ENCODE measurements at places on chromosomes 6 and 20.

DNA sequence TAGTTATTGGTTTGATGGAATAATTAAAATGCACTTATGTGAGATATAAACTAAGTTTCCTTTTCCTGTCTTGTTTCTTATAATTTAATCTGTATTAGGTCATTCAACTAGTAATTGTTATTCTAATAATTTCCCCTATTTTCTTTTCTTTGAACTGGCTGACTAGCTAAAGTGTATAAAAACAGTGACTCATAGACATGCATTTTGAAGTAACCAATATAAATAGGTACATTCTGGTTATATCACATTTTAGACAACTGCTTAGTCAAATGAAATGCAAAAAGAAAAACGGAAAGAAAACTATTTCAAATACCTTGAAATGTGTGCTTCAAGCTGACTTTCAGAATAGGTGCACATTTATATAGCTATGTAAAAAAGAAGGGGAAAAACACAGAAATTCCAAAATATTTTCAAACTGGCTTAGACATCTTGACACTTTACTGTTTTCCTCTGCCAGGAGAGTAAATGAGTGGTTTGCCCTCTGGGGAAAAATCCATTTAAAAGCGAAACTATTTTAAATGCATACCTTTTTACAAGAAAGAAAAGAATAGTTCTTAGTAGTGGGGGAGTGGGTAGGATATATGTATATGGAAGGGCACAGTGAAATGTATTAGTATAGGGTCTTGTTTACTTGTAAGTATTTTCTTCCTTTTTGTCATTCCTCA lies 28.3 kb downstream of the KCNQ5 start:
- no peak for DNase-seq

DNA sequence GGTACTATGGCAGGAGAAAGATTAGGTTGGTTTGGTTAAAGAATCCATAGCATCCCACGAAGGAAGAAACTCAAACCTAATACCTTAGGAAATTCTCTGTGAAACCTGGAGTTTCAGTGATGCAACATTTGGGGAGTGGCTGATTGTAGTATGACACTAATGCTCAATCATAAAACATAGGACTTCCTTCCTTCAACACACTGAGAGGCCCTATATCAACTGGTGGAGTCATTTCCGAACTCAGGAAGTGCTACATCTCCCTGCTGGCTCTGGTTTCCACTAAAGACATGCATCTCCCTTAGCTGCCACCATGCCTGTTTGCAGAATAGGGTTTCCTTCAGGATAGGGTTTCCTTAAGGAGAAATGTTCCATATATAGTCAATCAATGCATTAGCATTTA lies 5.2 kb upstream of the MANEA start:
- DNase-seq, result no peak

DNA sequence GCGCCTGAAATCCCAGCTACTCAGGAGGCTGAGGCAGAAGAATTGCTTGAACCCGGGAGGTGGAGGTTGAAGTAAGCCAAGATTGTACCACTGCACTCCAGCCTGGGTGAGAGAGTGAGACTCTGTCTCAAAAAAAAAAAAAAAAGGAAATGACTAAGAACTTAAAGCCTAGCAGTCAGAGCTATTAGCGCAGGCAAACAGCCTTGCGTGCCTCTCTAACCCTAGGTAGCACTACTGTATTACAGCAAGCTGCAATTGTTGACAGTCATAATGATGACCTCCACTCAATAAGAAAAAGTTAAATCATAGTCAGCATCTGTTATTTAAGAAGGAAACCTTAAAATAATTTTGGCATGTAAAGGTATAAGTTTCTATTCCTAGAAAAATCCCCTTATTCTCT lies 14.4 kb downstream of the GSS start:
- DNase-seq, result no peak

DNA sequence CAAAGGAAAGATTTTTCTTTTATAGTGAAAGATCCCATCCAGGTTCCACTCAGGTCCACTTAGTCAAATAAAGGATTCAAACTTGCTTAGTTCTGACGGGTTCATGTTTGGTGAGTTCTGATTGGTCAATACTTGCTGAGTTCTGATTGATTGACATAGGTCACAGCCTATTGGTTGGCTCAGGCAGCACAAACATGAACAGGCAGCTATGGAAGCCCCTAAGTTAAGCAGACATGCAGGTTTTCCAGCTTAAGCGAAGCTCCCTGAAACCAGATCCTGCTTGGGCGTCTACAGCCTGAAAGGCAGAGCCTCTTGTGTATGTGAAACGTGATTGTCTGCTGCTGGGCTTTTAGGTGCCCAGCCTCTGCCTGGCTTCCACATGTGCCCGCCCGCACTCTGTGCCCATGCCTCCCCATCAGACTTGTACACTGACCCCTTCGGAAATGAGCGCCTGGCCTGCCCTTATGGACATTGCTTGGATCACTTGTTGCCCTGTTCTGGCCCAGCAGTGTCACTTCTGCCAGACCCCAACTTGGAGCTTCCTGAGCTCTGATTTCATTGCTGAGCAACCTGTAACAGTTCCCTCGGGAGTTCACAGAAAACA lies 45.4 kb upstream of the ECI2 start:
- DNase-seq, result no peak

GRCh38 chr6:93036835-93037234 lies 382.5 kb downstream of the EPHA7 start:
- no peak for DNase-seq

DNA sequence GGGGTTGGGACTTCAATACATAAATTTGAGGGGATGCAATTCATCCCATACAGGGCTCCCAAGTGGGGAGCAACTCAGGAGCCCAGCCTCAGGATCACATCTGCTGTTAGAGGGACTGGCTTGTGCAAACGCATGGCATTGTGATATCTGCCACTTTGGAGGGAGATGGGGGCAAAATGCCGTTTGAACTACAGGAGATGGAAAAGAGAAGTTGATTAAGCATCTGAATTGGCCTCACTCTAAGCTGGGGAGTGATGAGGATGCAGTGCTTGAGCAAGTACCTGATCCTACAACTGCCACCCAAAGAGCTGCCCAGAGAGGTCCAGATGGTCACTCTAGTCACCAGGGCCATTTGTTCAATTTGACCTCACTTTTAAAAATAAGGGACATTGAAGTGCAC lies 2.0 kb downstream of the LY86 start:
- DNase-seq, result no peak

- DNase-seq, result no peak
Measured at GRCh38 chr20:34579979-34580940, 21.7 kb downstream of the MAP1LC3A start.

- DNase-seq, result no peak
Measured at GRCh38 chr6:157258878-157259277, 64.4 kb downstream of the TMEM242 start.

DNA sequence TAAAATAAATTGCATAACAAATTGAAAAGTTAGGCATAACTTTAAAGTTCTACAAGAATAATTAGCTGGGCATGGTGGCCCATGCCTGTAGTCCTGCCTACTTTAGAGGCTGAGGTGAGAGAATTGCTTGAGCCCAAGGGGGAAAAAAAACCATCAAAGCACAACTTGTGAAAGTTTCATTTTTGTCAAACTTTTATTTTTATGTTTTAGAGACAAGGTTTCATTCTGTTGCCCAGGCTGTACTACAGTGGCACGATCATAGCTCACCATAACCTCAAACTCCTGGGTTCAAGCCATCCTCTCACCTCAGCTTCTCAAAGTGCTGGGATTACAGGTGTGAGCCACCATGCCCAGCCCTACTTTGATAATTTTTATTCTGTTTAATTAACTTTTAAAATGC lies 14.2 kb downstream of the KATNA1 start:
- no peak for DNase-seq

DNA sequence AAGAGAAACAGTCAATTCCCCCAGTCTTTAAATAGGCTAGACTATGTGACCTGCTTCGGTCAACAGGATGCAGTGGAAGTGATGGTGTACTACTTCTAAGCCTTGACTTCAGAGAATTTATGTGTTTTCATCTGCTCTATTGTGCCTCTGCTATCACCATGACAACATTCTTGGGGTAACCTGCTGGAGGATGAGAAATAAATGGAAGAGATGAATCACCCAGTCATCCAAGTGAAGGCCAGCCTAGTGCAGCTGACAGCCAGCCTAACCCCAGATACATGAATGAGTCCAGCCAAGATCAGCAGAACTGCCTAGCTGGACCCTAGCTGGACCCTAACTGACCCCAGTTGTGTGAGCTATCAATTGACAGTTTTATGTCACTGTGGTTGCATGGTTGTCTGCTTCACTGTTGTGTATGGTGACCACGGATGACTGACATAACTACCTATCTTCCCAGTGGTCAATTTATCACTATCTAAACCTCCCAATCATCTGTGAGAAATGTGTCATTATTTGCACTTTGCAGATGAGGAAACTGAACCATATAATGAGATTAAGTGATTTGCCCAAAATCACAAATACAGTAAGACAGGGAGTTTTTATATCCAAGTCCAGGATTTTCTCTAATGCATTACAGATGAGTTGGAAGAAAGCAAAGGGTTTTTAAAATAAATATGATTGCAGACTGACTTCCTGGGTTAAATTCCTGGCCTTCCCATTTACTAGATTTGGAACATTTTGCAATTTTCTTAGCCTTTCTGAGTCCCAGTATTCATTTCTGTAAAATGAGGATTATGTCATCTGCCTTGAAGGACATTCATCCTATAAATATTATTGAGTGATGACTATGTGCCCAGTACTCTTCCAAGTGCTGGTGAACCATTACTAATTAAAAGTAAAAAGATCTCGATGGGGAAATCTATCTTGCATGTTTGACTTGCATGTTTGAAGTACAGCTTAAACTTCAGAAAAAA lies 136.4 kb upstream of the PLCB4 start:
- DNase-seq, result no peak

DNA sequence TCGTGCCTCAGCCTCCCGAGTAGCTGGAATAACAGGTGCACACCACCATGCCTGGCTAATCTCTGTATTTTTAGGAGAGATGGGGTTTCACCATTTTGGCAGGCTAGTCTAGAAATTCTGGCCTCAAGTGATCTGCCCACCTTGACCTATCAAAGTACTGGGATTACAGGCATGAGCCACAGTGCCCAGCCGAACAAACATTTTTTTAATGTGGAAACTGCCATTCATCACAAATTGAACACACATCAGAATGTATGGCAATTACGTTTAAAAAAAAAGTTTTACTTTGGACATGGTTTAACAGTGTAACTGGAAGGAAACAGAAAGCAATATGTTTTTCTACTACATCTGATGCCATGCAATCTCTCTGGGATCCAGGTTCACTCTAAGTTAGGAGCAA lies 38.3 kb upstream of the LOC128125822 start:
- no peak for DNase-seq

GRCh38 chr6:34791164-34791700 lies 651 bp upstream of the BLTP3A start:
- DNase-seq, result no peak

DNA sequence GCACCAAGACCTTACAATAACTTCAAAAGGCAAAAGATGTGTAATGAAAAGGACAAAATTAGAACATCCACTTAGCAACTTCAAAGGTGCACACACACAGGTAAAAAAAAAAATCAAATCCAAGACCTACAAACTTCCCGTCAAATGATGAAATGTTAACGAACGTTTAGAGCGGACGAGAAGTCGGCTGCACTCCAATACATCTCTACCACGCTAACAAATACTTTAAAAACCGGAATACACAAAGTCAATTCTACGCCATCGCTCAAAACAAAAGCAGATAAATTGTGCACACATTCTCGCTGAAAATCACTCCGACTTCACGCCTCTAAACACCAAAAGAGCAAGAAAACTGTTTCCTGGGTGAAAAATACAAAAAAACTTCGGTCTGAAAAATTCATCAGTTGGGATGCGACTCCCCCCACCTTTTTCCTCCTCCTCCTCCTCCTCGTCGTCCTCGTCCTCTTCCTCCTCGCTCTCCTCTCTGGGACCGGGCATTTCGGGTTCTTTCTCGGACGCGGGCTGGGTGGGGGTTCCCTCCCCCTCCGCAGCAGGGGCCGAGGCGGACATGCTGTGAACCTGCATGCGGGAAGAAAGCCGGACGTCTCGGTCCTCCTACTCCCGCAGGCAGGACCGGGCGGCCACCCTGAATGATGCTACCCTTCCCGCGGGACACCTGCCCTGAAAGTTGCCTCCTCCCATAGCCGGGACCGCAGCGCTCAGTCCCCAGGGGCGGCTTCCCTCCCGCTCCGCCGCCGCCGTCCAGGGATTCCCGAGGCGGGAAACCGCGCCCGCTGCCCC lies 712 bp downstream of the DEK start:
- DNase-seq, result peak; percentile 13

GRCh38 chr6:142376800-142377496 lies 75.1 kb downstream of the ADGRG6 start:
- no peak for DNase-seq

DNA sequence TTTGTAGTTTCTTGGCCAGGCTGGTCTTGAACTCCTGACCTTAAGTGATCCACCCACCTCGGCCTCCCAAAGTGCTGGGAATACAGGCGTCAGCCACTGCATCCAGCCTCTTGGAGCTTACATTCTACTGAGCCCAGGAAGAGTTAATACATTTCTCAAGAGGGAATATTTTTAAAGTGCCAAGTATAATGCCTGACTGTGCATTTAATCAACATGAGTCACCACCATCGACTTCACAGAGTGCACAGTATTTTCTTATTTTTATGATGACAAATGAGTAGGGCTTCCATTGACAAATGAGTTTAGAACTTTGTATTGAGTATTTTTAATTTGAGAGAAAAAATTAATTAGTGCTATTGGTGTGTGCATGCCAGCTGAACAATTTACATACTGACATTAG lies 72.2 kb downstream of the SASH1 start:
- no peak for DNase-seq

- no peak for DNase-seq
Measured at GRCh38 chr6:90263633-90264032, 33.0 kb downstream of the BACH2 start.

DNA sequence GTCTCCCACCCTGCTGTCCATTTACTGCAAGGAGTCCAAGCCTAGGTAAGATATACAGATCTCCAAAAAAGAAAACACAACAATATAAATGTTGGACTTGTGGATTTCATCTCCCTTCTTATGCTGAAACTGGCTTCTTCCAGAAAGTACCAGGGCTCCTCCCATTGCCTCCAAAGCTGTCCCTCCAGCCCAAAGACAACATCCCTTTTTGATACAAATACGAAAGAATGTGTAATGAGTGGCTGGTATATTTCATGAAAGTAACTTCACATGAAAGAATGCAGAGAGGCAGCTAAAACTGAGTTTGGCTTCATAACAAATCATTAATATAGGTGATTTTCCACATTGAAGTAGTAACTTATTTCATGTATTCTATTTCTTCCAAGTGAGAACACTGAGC lies 7.9 kb downstream of the MAFB start:
- no peak for DNase-seq

- DNase-seq, result no peak
Measured at GRCh38 chr6:143018955-143019354, 41.7 kb upstream of the AIG1 start.

GRCh38 chr6:75546381-75546780 lies 52.8 kb upstream of the FILIP1 start:
- DNase-seq, result no peak
